Putamen (tissue), 1 donor: ENCODE measurements at places on chromosomes 2 and 18.
A peak's percentile ranks its signal among the peaks of the same experiment; 100 is the strongest.

GRCh38 chr2:179252423-179252822 is 12.2 kb downstream of the SESTD1 start:
- DNase-seq: no peak

- no peak for DNase-seq
Observed at GRCh38 chr2:219634951-219635751, 7.7 kb downstream of the SLC4A3 start.

DNA sequence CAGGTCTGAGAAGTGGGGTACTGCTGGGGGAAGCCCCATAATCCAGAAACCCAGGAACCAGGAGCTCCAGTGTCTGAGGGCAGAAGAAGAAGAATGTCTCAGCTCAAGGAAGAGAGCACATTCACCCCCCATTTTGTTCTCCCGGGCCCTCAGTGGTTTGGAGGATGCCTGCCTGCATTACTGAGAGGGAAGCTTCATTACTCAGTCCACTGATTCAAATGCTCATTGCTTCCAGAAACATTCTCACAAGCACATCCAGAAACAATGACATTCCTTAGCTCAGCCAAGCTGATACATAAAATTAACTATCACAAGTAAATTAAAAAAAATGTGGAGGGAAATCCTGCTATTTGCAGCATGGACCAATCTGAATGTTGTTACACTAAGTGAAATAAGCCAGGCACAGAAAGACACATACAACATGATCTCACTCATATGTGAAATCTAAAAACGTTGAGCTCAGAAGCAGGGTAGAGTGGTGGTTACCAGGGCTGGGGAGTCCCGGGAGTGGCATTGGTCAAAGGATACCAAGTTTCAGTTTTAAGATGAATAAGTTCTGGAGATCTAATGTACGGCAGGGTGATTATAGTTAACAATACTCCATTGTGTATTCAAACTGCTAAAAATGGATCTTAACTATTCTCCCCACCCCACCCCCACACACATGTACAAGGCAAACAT is 459.3 kb downstream of the GALR1 start:
- DNase-seq: no peak

DNA sequence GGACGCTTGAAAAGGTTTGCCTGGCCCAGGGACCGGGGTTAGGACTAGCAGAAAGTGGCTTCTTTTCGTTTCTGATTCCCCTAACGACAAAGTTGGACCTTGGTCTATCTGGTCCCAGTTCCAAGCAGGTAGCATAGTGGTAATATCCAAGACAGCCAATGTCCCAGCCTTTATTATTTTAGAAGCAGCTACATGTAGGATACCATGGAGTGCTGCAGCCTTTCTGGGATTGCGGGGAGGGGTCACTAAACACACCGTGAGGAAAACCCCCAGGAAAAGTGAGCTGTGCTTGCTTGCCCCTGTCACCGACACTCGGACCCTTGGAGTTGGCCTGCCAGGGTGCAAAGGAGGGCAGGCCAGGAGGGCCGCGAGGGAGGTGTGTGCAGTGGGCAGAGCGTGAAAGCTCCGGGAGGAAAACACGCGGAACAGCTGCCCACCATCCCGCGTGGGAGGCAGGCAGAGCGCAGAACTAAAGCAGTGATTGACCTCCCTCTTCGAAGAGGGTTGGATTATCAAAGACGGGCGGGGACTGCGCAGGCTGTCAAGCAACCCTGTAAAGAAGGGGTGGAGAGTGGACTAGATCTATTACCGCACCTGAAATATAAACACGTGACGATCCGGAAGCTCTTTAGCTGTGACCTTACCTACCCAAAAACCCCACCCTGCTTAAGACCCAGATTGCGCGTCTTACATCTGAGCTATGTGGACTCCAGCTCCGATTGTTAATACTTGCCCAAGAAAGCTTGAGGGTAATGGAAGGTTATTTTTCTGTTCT is 624 bp upstream of the MAP4K3 start:
- DNase-seq: peak; percentile 18

GRCh38 chr2:55232863-55233657 is 572 bp downstream of the RPS27A start:
- no peak for DNase-seq

DNA sequence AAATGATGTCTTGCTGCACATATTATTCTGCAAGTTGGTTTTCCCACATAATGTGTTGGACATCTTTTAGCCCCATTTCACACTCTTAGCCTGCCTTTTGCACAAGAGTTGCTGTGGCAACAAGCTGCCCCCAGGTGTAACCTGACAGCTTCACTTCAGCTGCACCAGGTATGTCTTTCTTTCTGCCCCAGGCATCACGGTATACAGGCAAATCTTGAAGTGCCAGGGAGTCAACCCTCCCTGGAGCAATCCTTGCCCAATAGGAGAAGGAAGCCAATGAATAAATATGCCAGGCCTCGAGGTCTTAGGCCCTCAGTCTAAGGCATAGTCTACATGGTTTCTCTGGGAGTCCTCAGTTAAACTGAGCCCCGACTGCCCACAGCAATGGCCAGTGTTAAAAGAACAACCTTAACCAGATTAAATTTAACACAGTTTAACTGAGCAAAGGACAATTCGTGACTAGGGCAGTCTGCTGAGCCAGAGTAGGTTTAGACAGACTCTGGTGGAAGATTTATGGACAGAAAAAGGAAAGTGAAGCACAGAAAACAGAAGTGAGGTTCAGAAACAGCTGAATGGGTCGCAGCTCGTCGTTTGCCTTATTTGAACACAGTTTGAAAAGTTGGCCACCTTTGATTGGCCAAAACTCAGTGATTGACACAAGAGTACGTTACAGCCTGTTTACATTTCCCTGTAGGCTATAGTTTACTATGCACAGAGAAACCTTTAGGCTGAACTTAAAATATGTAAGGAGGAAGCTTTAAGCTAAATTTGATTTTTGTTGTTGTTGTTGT is 32.0 kb upstream of the C1QL2 start:
- no peak for DNase-seq

DNA sequence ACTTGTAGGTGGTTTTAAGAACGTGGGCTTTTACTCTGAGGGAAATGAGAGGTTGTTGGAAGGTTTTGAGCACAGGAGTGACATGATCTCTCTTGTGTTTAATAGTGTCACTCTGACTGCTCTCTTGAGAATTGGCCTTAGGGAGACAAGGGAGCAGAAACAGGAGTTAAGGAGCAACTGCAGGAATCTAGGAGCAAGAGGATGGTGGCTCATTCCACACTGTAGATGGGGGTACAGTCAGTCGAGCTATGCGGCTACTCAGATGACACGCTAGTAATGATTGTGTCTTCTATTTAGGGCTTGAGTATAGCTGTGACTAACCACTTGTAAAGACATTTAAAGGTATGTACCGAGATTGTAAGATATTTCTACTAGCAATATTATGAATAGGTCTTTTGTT is 87.4 kb downstream of the RPRM start:
- DNase-seq: no peak

DNA sequence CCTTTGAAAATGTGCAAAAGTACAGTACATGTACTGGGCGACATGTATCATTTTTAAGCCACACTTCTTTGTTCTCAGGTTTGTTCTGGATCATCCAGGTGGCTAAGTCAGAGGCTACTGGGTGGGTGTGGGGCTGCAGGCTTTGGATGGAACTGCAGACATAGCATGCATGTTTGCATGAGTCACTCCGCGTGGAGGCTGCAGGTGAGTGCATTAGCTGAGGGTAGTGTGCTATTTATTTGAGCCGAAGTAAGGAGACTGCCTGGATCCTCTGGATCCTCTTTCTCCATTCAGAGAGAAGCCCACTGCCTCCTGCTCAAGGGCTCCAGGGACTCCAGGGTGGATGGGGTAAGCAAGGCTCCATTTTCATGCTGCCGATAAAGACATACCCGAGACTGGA is 9.4 kb upstream of the NEURL3 start:
- DNase-seq: no peak

GRCh38 chr2:196500686-196501431 is 138.7 kb upstream of the CCDC150 start:
- no peak for DNase-seq

- DNase-seq: no peak
Observed at GRCh38 chr2:59947917-59948541, 605.4 kb downstream of the BCL11A start.

- no peak for DNase-seq
Observed at GRCh38 chr2:135637456-135638087, 104.1 kb upstream of the UBXN4 start.

DNA sequence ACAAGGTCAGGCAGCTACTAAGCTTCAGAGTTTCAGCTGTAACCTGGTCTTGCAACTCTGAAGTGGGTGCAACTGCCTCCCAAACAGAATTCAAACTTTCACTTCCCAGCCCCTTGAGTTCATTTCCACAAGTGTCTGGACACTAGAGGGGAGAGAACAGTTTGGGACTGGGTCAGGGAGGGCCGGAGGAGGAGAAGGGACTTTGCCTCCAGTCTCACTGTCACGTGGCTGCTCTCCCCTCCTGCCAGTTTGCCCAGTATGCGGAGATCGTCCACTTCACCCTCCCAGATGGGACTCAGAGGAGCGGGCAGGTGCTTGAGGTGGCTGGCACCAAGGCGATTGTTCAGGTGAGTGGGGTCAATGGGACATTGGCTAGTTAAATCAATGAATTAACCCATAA is 20.6 kb upstream of the ANKRD53 start:
- no peak for DNase-seq

DNA sequence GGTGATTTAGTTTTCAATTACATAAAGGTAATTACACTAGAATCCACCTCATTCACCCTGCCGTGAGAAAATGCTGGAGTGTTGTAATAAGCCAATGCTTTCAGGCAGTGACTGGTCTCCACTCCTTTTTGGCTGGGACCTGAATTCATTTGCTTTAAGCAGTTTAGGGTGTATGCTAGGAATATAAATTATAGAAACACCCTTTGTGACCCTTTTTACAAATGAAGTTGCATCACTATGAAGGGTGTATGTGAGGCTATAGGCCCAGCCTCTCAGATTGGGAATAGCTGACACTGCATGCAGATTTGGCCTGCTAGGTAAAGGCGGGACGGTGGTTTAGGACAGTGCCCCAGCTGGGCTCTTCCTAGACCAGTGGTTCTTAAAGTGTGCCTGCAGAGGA is 50.8 kb upstream of the NFE2L2 start:
- DNase-seq: no peak

DNA sequence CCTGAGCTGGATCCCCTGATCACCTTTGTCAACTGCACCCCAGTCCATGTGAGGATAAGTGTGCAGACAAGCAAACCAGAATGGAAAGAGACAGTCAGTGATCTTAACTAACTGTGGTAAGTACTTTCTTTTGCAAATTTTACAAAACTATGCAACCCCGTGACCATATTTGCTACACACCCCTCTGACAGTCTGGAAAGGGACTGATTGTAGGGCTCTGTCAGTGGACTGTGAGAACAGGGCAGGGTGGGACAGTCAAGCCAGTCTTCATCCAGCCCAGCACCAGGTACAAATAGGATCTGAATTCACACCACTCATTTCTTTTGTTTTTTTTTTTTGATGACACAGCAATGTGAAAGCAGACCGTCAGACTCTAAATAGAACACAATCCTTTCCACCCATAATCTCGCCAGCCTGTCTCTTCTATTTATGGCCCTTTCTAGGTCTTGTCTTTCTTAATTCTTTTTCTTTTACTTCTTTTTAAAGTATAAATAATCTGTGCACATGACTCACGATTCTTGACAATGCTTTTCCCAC is 165.6 kb downstream of the ARL6IP6 start:
- DNase-seq: no peak

DNA sequence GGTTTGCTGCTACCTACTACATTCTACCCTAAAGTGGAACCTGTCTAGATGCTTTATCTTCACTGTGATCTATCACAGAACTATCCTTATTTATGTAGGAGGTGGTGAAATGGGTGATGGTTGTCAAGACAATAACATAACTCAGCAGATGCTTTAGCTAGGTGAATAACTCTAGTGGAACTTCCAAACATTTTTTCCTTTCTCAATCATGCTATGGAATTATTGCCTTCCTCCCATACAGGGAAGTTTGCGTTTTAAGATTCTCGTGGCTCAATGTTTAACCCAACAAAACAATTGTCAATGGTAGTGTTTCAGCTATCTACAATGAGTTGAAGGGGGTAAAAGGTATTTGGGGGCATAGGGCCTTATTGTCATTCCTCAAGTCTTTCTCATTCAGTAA is 82.6 kb upstream of the GLI2 start:
- DNase-seq: no peak

DNA sequence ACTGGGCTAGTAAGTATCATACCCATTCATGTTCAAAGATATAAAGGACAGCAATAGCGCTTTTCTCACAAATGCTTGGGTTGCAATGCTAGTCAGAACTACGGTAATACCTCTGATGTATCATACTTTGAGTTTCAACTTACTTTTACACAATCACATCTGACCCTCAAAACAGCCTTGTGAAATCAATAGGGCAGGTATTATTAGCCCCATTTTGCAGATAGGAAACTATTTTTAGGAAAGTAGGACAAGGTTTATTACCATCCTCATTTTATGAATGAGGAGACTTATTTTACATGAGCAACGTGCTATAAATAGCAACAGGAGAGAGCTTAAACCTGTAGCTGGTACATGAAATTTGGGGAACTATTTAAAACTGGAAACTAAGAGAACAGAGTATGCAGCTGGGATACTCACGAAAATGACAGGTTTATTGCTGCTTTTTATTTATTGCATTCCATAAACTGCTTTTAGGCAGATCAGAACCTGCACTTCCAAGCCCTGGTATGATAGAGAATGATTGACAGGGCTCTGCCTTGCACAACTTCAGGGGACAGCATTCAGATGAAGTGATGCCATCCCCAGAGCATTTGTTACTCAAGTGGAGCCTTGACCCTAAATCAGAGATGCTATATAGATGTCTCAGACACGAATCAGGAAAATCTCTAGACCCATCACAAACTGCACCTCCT is 42.4 kb upstream of the PPM1B start:
- DNase-seq: no peak

GRCh38 chr2:226962176-226962773 is 126.4 kb downstream of the RHBDD1 start:
- DNase-seq: no peak

- DNase-seq: peak; percentile 74
Observed at GRCh38 chr2:100983684-100984310, 18.3 kb upstream of the RPL31 start.

GRCh38 chr18:36112302-36112701 is 16.8 kb downstream of the SLC39A6 start:
- DNase-seq: no peak

GRCh38 chr2:118670838-118671237 is 176.6 kb downstream of the EN1 start:
- DNase-seq: no peak

DNA sequence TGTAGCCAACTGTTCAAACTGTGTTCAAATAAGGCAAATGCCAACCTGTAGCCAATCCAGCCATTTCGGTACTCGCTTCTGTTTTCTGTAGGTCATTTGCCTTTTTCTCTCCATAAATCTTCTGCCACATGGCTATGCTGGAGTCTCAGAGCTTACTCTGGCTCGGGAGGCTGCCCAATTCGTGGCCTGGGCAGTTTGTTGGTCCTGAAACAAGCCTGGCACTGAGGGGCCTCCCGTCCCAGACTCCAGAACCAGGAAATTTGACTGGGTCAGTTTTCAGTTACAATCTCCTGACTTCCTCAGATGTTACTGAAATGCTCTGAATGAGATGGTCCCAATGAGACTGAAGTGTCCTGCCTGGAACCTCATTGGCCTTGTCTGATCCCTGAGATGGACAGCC is 120.8 kb upstream of the NPAS2 start:
- no peak for DNase-seq
